ENCODE measurements at places on chromosomes 7 and 10. TPM values are rescaled to one million over a fixed set of nuclear protein-coding genes. Genes with fewer than 3 reads are reported as not detected.
A peak's percentile ranks its signal among the peaks of the same experiment; 100 is the strongest.

DNA sequence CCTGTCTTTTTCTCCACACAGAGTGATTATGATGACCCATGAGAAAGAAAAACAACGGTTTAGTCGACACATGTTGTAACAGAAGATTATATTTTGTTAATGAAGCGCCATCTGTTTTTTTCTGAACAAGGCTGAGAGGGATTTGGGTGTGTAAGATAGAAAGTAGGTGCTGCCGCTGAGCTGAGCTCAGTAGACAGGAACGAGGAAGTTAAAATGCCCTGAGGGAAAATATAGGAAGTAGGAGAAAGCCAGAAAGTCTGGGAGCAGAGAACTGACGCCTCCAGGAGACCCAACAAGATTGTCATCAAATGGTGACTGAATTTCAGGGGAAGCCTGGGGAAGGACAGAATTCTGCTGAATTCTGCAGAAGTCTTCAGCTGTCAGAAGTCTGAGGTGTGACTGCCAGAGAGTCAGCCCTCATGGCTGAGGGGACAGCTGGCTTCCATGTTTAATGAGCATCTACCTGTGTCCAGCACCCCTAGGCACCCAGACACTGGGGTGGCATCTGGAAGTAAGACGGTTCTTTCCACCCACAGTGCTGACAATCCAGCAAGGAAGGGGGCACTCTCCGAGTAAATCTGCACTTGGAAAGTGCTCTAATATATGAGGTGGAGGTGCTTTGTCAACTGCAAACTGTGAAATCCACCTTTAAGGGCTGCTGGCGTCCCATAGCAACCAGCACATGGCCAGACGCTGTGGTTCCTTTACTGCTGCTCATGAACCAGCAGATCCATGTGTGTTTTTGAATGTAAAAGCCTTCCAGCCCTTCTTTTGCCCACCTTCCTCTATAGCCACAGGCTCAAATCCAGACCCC lies 12.5 kb upstream of the TSPAN15 start:
- no peak overlapping the region for H3K4me3 ChIP-seq
- no peaks in the 10 kb centered on the region for H3K4me1 ChIP-seq
- H3K27me3 ChIP-seq = no peaks in the 10 kb centered on the region
- no peak overlapping the region for H3K27ac ChIP-seq

DNA sequence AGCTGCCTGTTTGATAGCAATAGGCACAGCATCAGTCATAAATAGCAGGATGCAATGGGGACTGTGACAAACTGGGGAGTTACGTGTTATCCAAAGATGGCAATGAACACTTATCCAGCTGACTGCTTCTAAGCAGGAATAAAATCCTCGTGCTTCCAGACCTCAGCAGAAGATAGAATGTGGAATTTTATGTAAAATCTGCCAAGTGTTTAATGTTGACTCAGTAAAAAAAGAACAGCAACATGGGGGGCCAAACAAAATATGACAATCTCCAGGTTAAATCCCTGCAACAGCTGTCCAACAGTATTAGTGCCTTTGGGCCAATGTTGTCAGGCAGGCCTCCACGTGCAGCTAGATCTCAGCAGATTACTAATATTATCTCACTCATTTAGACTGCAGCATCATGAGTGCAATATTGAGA lies 127.3 kb downstream of the SEMA3C start:
- no peak for DNase-seq
- H3K4me3 ChIP-seq = no peak overlapping the region
- H3K27ac ChIP-seq = no peak overlapping the region

DNA sequence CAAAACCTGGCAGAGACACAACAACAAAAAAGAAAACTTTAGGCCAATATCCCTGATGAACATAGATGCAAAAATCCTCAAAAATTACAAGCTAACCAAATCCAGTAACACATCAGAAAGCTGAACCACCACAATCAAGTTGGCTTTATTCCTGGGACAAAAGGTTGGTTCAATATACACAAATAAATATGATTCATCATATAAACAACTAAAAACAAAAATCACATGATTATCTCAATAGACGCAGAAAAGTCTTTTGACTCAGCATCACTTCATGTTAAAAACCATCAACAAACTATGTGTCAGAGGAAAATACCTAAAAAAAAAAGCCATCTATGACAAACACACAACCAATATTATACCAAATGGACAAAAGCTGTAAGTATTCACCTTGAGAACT lies 283.5 kb downstream of the THSD7A start:
- no peak overlapping the region for H3K27ac ChIP-seq
- H3K36me3 ChIP-seq = no peaks in the 10 kb centered on the region
- no peaks in the 10 kb centered on the region for H3K4me1 ChIP-seq
- H3K4me3 ChIP-seq = no peak overlapping the region

GRCh38 chr7:17774248-17774647 lies 166.0 kb downstream of the SNX13 start:
- peaks cover 10% of the 10 kb centered on the region for H3K4me1 ChIP-seq
- H3K27me3 ChIP-seq = no peaks in the 10 kb centered on the region
- no peak for DNase-seq
- no peak overlapping the region for H3K4me3 ChIP-seq
- peaks cover 3% of the 10 kb centered on the region for H3K36me3 ChIP-seq

GRCh38 chr10:60757420-60757895 lies 20.8 kb upstream of the CDK1 start:
- no peaks in the 10 kb centered on the region for H3K36me3 ChIP-seq
- no peaks in the 10 kb centered on the region for H3K4me1 ChIP-seq
- DNase-seq = no peak
- H3K27ac ChIP-seq = no peak overlapping the region

- no peaks in the 10 kb centered on the region for H3K27me3 ChIP-seq
- H3K4me3 ChIP-seq = peak overlapping the region; percentile 99
- peak overlapping the region; percentile 99 for H3K27ac ChIP-seq
- no peak for DNase-seq
- H3K36me3 ChIP-seq = peaks cover 78% of the 10 kb centered on the region
Measured at GRCh38 chr10:102153093-102153620, 968 bp downstream of the NOLC1 start.

- no peak overlapping the region for H3K4me3 ChIP-seq
- no peak overlapping the region for H3K27ac ChIP-seq
- no peak for DNase-seq
- peaks cover 4% of the 10 kb centered on the region for H3K4me1 ChIP-seq
Measured at GRCh38 chr10:101308051-101308450, 45.9 kb upstream of the BTRC start.

DNA sequence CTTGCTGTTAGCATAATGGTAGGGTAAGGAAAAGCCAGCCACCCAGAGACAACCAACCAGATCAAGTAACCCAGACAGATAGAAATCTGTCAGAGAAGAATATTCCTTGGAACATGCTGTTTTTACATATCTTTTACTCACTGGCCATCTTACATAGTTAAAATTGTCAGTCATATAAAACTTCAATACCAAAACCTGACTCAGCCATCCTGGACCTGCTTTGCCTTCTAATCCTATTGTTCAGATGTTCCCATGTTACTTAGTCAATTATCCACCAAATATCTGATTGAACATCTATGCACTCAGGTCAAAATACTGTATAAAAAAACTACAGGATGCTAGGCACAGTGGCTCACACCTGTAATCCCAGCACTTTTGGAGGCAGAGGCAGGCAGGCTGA lies 466.5 kb upstream of the NRP1 start:
- H3K4me1 ChIP-seq = no peaks in the 10 kb centered on the region
- no peak overlapping the region for H3K27ac ChIP-seq
- DNase-seq = no peak
- no peaks in the 10 kb centered on the region for H3K27me3 ChIP-seq
- no peak overlapping the region for H3K4me3 ChIP-seq
- no peaks in the 10 kb centered on the region for H3K36me3 ChIP-seq

DNA sequence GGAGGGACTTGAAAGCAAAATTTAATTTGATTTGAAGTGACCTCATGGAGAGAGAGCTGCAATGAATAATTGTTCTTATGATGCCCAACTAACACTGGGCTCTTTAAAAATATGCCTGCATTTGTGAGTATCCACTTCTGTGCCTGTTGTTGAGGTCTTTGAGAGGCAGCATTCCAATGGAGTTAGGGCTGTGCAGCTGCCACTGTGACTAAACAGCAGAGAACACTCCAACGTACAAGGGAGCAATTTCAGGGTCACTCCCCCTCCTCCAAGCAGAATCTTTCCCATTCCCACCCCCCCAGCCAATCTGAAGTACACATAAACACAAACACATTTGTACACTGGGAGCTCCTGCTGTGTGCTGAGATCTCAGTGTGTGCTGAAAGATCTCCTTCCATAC lies 28.0 kb upstream of the GSAP start:
- peaks cover 11% of the 10 kb centered on the region for H3K4me1 ChIP-seq
- no peaks in the 10 kb centered on the region for H3K36me3 ChIP-seq
- H3K27me3 ChIP-seq = no peaks in the 10 kb centered on the region
- no peak for DNase-seq

- H3K27me3 ChIP-seq = no peaks in the 10 kb centered on the region
- peaks cover 57% of the 10 kb centered on the region for H3K4me1 ChIP-seq
- peak; percentile 72 for DNase-seq
- peaks cover 20% of the 10 kb centered on the region for H3K36me3 ChIP-seq
- peak within 1 kb of the TSS; percentile 98 for H3K27ac ChIP-seq
Measured at GRCh38 chr7:832167-832967, at the start of gene SUN1. TSS of gene SUN1 (plus strand) at chr7:832476. CDS start at chr7:832525, 49 bp downstream.

DNA sequence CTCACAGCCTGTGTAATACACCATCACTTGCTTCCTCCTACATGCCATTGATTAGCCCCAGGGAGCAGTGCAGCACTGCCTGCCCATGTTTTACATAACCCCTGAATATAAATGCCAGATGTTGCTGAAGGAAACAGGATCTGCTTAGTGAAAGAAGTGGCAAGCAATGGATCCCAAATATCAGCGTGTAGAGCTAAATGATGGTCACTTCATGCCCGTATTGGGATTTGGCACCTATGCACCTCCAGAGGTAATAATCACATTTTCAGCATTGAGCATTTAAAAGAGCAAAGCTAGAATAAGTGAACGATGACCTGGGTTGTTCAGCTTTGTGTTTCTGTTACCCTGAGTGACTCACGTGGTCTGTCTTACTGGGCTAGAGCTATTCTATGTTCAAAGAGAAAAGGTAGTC lies at the start of gene AKR1C4:
Gene AKR1C4 (plus strand): TSS at position 136 of the 412 bp plus-strand sequence. CDS start 31 bp downstream, at position 167.
- H3K27me3 ChIP-seq = no peaks in the 10 kb centered on the region
- no peak for DNase-seq
- H3K4me3 ChIP-seq = no peak within 1 kb of the TSS
- no peaks in the 10 kb centered on the region for H3K36me3 ChIP-seq

GRCh38 chr7:135792363-135792668 lies 43.7 kb upstream of the FAM180A start:
- peaks cover 7% of the 10 kb centered on the region for H3K27me3 ChIP-seq
- no peak overlapping the region for H3K4me3 ChIP-seq
- no peak for DNase-seq

DNA sequence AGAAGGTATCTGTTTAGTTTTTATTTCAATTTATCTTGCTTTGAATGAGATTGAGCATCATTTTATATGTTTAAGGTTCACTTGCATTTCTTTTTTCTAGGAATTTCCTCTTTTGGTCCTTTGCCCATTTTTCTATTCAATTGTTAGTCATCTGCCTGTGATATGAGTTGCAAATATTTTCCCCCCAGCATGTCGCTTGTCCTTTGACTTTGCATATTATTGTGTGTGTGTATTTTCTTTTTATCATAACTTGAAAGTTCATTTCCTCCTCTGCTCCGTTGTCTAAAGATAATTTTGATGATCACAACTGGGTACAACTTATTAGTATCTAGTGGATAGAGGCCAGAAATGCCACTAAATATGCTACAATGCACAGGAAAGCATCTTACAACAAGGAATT lies 132.7 kb upstream of the MDFIC start:
- no peak for DNase-seq
- H3K4me1 ChIP-seq = peaks cover 23% of the 10 kb centered on the region
- no peaks in the 10 kb centered on the region for H3K36me3 ChIP-seq

- DNase-seq = no peak
- H3K36me3 ChIP-seq = peaks cover 21% of the 10 kb centered on the region
- no peak overlapping the region for H3K27ac ChIP-seq
Measured at GRCh38 chr10:132611986-132612385, 74.4 kb downstream of the INPP5A start.

DNA sequence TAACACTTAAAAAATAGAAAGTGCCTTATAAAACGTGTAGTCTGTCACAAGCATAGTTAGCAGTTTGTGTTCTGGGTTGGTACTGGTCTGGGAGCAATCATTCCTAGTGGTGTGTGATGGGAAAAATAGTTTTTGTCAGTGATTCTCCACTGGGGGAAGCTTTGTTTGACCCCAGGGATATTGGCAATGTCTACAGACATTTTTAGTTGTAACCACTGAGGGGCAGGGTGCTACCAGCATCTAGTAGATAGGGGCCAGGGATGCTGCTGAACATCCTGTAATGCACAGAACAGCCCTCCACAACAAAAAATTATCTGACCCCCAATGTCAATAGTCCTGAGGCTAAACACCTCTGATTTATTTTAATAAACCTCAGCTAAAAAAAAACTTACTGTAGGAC lies 51.6 kb upstream of the CREB5 start:
- no peak overlapping the region for H3K27ac ChIP-seq
- DNase-seq = no peak
- no peak overlapping the region for H3K4me3 ChIP-seq
- peaks cover 4% of the 10 kb centered on the region for H3K27me3 ChIP-seq
- no peaks in the 10 kb centered on the region for H3K4me1 ChIP-seq
- no peaks in the 10 kb centered on the region for H3K36me3 ChIP-seq

DNA sequence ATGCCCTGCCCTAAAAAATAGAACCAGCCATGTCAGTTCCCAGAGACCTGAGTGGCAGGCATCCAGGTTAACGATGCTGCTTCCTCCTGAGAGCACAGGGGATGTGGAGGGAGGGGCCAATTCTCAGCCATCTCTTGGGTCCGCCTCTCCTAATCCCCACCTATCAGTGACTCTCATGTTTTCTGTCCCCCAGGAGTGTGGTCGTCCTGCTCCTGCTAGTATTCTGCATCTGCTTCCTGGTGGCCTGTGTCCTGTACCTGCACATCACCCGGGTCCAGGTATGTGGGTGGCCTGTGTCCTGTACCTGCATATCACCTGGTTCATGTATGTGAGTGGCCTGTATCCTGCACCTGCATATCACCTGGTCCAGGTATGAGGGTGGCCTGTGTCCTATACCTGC lies 105.3 kb downstream of the ADCY1 start:
- no peak overlapping the region for H3K27ac ChIP-seq
- H3K36me3 ChIP-seq = no peaks in the 10 kb centered on the region
- H3K4me1 ChIP-seq = no peaks in the 10 kb centered on the region
- no peak overlapping the region for H3K4me3 ChIP-seq
- DNase-seq = no peak

GRCh38 chr10:93463723-93464476 lies 18.2 kb downstream of the MYOF start:
- peaks cover 9% of the 10 kb centered on the region for H3K4me1 ChIP-seq
- peaks cover 9% of the 10 kb centered on the region for H3K36me3 ChIP-seq
- H3K4me3 ChIP-seq = no peak overlapping the region
- no peaks in the 10 kb centered on the region for H3K27me3 ChIP-seq

Gene SLC18A2
- not detected for total RNA-seq

Gene FKBP6
- not detected for total RNA-seq

Gene COL17A1
- not detected for total RNA-seq

Gene JAZF1
- total RNA-seq = 6.6 TPM

Gene GRM3
- not detected for total RNA-seq

Gene SUN3
- total RNA-seq = not detected

Gene HOXA3
- not detected for total RNA-seq

Gene IQUB
- 0.06 TPM for total RNA-seq

Gene CTAGE8
- total RNA-seq = not detected

Gene CACNB2
- total RNA-seq = not detected

Gene ANKRD2
- total RNA-seq = not detected
